ENCODE measurements at places on chromosomes 6 and 20. TPM values are rescaled to one million over a fixed set of nuclear protein-coding genes. Genes with fewer than 3 reads are reported as not detected.
A peak's percentile ranks its signal among the peaks of the same experiment; 100 is the strongest.

DNA sequence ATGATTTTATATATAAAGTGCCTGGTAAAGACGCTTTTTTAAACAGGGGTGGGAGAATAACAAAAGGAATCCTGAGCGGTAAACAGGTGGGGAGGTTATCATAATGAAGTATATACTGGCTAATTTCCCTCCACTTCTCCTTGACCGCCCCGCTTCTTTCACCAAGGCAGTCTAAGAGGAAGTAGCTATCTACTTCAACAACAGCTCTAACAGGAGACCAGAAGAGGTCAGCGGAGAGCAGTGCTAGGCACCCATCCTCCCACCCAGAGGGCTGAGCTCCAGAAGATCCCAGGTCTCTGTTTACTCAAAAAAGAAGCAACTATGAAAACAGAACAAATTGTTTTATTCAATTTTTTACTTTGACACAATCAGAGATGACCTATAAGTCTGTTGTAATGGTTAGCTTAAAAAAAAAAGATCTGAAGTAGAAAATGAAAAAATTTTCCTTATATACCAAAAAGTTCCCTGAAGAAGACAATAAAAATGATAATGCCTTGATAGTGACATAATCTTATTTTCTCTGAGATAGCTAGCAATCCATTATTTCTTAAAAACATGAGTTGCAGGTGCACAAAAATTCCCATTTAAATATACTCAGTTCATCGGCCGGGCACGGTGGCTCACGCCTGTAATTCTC lies 141.1 kb downstream of the PDSS2 start:
- peak; percentile 64 for DNase-seq

DNA sequence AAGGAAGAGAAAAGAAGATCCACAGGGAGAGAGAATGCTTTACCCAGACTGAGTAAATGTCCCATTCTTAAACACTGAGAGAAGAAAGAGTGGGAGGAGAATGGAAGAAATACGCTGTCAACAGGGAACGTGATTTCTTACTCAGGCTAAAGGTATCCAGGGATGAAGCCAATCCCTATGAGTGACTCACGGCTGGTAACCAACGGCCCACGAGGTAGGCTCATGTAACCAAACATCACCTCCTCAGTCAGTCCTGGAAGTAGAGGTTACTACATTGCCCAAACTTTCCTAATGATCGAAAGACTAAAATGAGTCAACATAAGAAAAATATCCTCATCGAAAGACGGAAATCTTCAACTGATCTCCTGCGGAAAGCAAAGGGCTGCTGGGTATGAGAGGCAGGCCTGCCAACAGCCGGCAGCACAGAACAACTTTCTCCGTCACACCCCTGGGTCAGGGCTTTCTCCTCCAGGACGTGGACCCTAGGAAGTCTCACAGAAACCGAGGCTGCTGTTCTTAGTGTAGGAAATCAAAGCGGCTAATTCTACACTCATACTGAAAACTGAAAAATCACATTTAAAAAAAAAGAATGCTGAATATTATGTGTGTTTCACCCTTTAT lies 292.6 kb downstream of the GMDS start:
- DNase-seq, result no peak

The CLVS2 gene
- 0.05 TPM for polyA plus RNA-seq

- DNase-seq, result no peak
Measured at GRCh38 chr6:85364344-85364743, 85.5 kb upstream of the NT5E start.

GRCh38 chr20:9130521-9130920 lies 61.6 kb downstream of the PLCB4 start:
- DNase-seq, result no peak

The SLC4A11 gene
- 1.6 TPM for polyA plus RNA-seq

The TPBG gene
- 128 TPM for polyA plus RNA-seq

DNA sequence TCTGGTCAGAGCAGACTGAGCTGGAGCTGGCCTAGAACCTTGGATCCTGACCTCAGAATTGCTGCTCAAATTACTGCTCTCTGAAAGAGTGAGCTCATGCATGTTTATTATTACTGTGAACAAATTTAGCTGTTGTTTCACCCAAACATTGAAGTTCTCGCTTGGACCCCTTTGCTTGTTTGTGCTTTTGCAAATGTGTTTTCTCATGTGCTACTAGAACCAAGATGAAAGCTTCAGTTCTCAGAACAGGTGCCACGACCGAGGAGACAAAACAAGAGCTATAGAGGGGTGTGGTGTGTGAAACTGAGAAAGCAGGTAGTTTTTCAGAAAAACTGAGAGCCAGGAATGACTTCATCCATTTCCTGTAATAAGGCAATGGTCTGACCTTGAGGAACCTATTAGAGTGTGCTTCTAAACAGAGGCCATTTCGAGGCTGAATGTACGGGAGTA lies 50.0 kb upstream of the ESR1 start:
- no peak for DNase-seq

The FNDC1 gene
- polyA plus RNA-seq, result not detected

- DNase-seq, result no peak
Measured at GRCh38 chr6:106356378-106356777, 4.1 kb upstream of the CRYBG1 start.

The ARG1 gene
- polyA plus RNA-seq, result not detected

DNA sequence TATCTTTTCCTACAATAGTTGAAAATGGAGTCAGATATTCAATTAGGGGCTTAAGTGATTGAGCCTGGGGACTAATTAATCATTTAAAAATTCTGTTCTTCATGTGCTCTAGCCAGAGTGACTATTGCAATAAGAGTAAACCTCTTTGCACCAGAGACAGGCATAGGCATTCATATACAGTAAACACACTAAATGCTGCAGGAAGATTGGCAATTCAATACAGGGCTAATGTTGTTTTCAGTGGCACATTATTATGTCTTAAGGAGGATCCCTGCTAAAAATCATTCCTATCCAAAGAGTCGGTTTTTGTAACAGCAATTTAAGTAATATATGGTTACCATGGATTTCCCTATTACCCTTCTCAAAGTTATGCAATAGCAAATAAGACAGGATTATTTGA lies 1.2 kb downstream of the PDE7B start:
- DNase-seq, result no peak

- DNase-seq, result no peak
Measured at GRCh38 chr6:113361014-113361645, 496.0 kb upstream of the MARCKS start.

- no peak for DNase-seq
Measured at GRCh38 chr6:33049323-33050013, 24.0 kb downstream of the HLA-DPA1 start.

GRCh38 chr6:134754013-134754690 lies 195.7 kb downstream of the ALDH8A1 start:
- no peak for DNase-seq

The PRRT1 gene
- polyA plus RNA-seq, result 1.2 TPM

- DNase-seq, result peak; percentile 69
Measured at GRCh38 chr6:158744986-158745430, 74.2 kb downstream of the EZR start.

The DPPA5 gene
- polyA plus RNA-seq, result not detected

Measured in SK-N-SH (cell line).